ENCODE measurements at places on chromosomes 2 and 18.

DNA sequence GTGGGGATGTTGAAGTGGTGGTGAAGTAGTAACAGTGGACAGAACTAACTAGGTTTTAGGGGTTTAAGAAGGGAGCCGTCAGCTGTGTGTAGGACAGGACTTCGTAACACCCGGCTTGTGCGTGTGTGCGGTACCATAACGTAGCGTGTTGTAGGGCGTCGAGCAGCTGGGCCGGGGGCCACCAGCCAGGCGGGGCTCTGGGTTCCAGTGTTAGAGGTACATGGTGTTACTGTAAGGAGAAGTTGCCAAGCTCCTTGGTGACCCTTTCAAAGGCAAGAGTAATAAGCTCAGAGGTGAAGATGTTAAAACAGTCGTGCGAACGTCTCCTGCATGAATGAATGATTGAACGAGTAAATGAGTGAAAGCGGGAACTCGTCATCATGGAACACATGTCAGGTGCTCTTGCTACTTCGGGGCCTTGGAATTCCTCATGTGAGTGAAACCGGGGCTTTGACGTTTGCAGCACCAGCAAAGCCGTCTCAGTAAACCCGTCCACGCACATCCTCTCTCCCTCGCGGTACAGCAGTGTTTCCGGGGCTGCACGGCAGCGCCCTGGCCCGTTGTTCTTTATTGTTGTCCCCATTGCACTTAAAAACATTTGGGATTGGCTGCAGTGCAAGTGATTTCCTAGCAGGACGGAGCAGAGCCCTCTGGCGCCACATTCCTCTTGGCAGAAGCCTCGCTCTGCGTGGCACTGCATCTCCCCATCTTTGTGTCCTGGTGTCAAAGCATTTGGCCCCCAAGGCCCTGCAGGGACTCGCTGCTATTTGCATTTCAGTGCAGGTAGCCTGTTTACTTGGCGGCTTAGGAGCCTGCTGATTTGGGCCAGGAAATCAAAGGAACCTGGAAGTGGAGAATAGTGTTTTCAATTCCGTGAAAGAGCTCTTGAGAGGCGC, 115.0 kb downstream of the GBX2 start:
- DNase-seq, result no peak

- no peak for DNase-seq
Measured at GRCh38 chr2:85057226-85057962, 75.8 kb upstream of the TCF7L1 start.

DNA sequence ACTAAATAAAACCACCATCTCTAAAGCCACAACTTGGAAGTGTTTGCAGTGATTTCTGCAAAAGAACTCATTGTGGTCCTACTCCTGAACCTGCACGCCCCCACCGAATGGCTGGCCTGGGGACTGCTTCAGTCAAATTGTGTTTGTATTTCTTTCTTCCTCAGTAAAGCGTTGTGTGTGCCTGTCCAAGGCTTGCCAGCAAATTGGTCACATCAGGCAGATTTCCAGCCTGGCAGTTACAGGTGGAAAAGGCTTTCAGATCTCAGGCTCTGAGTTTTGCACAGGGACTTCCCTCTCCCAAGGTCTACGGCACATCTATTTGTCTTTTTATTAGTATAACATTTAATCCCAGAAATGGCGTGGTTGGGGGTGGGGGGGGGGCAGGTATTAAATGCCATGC, 54.0 kb upstream of the NOSTRIN start:
- DNase-seq, result no peak

GRCh38 chr18:9928646-9929259, 14.9 kb downstream of the VAPA start:
- DNase-seq, result no peak

DNA sequence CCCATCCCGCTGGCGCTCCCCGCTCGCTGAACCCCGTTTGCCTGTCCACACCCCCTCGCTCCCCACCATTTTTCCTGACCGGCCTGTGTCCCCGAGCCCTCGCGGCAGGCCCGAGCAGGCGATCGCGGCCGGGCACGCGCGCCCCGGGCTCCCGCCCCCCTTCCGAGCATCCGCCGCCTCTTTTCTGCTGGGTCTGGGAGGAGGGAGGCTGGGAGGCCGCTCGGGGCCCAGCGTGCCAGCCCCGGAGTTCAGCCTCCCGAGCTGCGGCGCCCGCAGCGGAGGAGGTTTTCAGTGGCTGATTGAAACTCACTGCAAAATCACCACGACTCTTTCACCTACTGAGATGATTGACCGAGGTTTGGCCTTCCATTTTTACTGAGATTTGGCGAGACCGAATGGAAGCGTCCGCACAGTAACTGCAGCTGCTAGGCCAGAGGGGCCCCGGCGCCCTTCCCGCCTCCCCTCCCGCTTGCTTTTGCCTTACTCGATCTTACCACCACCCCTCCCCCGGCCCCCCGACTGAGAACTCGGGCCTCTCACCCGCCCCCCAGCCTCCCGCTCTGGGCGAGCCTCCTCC, 4.8 kb downstream of the SOX11 start:
- DNase-seq, result no peak

GRCh38 chr2:151904807-151905206, 76.6 kb upstream of the ARL5A start:
- no peak for DNase-seq

DNA sequence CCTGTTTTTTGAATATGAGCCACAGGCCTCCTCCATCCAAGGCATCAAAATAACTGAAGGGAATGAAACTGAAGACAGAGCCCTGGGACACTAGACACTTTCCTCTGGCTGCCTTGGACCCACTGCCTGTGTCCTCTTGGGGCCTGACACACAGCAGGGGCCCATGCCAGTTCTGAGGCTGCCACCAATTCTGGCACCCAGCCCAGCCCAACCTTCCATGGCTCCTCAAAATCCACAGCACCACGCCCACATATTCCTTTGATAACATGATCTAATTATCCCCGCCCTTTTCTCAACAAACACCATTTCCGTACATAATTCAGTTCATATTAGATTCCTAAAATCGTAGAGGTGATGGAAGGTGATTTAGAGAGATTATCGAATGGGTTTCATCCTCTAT, 64.2 kb downstream of the EMX1 start:
- no peak for DNase-seq
